Renal cortex interstitium (tissue), 15 donors: ENCODE measurements at places on chromosomes 16 and 17.

- no peak for DNase-seq
These were observed 11.0 kb upstream of the NXPH3 start for GRCh38 chr17:49564638-49565037.

DNA sequence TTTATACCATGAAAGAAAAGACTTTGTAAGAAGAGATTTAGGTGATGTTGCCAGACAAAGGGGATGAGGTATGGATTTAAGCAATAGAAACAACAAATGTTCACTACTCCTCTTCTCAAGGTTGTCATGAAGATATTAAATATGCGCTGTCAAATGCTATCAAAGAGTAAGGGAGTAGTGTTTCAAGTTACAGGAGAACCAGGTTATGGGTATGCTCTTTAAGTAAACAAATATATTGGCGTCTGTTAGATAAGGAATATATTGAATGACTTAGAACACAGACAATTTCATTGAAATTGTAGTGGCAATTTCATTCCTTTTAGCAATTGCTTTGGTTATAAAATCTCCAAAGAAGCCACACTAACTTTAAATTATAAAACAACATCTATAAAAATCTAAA is 229.0 kb downstream of the FTO start:
- no peak for DNase-seq

DNA sequence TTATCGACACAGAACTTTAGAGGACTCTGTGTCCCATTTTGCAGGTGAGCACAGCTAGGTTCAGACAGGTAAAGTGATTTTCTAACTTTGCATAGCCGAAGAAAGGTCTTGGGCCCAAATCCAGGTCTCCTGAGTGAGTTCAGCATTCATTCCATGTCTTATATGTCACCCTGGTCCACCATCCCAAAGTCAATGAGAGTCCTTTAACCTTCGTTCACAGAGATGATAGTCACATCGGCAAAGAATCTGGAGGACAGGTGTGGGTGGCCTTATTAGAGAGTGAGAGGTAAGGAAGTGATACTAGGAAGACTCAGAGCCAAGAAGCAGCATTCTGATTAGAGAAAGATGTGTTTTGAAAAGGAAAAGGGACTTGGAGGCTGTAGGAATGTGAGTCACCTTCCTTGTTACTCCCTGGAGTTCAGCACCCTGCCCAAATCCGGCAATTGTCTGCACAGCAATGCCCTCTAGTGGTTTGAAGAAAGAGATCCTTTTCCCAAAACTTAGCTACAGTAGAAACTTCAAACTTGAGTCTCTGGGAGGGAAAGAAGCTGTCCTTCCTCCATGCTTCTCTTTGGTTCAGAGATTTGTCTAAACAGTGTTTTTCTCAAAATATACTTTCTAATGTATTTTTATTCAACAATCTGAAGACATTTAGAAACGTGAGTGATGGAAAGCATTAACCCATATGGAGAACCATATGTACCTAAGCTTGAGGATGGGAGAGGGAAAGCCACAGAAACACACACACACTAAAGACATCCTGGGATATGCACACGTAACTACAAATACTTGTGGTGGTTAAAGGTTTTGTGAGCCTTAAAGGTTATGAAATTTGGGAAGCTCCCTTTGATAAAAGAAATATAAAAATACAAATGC is 96.4 kb upstream of the SHISA6 start:
- peak; percentile 32 for DNase-seq

GRCh38 chr16:88393034-88393433 is 10.3 kb downstream of the ZNF469 start:
- no peak for DNase-seq

- no peak for DNase-seq
These were observed 707 bp upstream of the CACNB1 start for GRCh38 chr17:39198186-39198566.

- DNase-seq = peak; percentile 74
These were observed at the start of gene DECR2 for GRCh38 chr16:401468-402348. DECR2 (plus strand) TSS chr16:401885; CDS start chr16:401964, 79 bp downstream.

- DNase-seq = no peak
These were observed 86.2 kb upstream of the CDC42EP4 start for GRCh38 chr17:73397856-73398540.

DNA sequence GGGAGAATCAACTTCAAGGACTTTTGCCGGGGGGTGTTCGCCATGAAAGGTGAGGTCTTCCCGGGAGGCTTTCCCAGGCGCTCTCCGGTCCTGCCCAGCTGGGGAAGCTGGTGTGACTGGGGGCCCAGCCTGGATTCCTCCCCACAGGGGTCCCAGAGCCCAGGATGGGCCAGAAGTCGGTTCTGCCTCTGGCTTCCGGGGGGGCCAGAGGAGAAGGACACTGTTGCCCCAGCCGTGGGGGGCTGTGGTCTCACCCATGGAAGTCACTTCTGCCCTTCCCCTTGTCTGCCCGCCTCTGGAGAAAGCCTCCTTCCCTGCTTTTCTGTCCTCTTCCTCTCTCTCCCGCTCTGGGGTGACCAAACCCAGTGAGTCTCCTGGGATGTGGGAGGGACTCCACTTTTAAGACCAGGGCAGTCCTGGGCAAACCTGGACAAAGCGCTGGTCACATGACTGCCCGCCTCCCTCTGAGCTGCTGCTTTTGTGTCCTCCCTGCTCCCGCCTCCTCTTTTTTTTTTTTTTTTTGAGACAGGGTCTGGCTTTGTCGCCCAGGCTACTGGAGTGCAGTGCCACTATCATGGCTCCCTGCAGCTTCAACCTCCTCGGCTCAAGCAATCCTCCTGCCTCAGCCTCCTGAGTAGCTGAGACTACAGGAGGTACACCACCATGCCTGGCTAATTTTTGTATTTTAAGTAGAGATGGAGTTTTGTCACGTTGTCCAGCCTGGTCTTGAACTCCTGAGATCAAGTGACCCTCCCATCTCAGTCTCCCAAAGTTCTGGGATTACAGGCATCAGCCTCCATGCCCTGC is 40.6 kb downstream of the RAB11FIP4 start:
- no peak for DNase-seq

- no peak for DNase-seq
These were observed 16.4 kb downstream of the NDEL1 start for GRCh38 chr17:8451933-8452614.

DNA sequence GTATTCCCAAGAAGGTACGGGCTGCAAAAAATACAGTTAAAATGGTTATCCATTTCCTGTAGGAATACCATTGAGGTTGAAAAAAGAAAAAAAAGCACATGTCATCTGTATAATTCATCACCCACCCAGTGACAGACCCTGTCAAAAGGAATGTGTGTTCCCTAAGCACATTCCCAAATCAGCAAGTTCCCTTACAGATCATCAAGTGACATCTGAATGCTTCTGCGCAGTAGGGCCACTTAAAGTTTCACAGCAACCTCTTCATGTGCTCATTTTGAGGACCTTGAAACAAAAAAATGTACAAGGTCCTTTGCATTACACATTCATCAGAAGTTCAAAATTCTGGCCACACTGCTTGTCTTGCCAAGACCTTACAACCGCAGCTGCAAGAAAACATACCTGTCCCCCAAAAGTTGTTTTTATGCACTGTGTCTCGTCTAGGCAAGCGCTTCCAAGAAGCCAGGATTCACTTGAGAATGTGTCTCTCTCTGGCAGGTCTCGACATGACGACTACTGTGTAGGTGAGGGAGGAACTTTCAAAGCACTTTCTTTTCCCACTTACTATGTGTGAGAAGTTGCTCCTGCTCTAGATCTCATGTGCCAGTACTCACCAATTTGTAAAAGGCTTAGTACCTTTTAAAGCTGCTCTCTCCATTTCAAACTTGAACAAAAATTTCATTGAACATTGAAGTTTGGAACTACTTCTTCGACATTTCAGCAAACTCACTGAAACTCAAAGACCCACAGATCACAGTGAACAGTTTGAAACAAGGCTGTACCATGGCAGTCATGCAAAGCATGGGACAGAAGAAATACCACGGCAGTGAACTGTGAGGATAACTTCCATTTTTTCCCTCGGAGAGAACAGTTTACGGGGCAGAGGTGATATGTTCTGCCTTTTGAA is 4.3 kb upstream of the POLG2 start:
- no peak for DNase-seq

DNA sequence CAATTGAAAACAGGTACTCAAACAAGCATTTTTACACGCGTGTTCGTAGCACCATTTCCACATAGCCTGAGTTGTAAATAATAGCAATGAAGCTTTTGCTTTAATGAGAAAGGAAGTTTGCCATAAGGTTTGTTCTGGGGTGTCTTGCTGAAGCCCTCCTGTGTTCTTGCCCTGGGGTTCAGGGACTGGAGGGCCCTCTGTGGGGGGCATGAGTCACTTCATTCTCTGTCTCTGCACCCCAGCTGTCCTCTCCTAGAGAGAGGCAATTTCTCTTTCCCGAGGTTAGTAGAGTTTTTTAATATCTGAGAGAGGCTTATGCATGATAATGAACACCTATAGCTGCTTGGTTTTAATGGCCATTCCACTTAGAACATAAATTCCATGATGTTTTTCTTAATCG is 9.6 kb downstream of the AFMID start:
- no peak for DNase-seq

DNA sequence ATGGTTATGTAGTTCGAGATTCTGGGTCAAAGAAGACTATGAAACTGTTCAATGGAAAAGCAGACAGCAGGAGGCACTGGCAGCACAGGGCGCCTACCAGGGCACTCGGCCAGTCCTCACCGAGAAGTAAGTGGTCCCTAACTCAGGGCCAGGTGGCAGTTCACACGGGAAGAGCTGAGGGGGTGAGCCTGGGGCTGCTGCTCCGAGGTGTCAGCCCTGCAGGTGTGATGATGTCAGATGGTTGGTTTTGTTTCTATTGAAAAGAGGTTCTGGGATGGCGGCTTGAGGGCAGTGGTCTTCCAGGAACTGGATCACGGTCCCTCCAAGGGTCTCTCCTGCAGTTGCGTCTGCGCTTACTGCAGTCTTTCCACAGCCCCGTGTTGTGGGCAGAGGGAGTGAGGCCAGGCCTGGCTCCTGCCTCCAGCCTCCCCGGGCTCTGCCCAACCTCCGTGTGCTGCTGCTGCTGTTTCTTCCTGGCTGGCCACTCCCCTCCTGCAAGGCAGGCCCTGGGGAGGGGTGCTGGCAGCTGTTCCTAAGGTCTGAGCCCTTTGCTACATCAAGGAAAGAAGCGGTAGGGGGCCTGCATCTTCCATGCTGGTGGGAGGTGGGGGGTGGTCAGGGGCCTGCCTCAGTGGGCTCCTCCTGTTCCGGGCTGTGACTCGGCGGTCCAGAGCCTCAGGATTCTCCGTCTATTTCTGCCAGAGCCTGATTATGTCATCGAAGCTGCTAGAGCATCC is 22.6 kb downstream of the RNF213 start:
- DNase-seq = no peak

GRCh38 chr16:86498671-86499439 is 11.5 kb upstream of the FOXF1 start:
- DNase-seq = no peak

DNA sequence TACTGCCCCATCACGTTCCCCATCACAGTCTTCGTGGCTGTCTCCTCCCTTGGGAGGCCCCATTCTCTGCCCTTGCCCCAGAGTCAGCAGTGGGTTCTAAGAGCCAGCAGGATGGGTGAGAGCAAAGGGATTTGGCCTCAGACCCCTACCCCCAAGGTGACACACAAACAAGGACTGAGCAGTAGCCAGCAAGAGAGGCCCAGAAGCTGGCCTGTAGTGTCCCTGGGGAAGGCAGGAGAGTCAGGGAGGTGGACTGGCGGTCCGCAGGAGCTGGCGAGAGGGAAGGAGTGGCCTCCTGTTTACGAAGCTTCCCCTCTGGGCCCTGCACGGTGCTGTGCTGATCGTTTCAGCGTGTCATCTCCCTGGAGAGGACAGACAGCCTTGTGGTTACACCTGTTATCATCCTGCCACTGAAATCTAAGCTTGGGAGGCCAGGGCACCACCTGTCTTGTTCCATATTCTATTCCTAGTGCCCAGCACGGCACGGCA is 8.4 kb downstream of the WDR81 start:
- no peak for DNase-seq

DNA sequence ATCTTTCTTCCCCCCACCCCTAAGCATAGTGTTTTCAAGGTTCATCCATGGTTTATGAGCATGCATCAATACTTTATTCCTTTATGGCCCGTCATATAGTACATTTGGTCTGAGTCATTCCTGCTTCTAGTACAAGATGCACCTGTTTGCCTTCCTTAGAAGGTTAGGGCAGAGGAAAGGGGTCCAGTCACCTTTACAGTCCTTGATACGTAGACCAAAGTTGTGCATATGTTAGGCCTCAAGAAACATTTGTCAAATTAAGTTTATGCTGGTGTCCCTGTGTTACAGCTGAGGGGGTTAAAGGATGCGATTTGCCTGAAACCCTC is 1.4 kb downstream of the CYB5D2 start:
- DNase-seq = no peak

GRCh38 chr17:40526668-40527067 is 25.2 kb upstream of the TNS4 start:
- no peak for DNase-seq

- no peak for DNase-seq
These were observed 16.8 kb upstream of the TRPV2 start for GRCh38 chr17:16398270-16399267.

GRCh38 chr16:59179446-59180082 is 445.4 kb upstream of the GOT2 start:
- no peak for DNase-seq

DNA sequence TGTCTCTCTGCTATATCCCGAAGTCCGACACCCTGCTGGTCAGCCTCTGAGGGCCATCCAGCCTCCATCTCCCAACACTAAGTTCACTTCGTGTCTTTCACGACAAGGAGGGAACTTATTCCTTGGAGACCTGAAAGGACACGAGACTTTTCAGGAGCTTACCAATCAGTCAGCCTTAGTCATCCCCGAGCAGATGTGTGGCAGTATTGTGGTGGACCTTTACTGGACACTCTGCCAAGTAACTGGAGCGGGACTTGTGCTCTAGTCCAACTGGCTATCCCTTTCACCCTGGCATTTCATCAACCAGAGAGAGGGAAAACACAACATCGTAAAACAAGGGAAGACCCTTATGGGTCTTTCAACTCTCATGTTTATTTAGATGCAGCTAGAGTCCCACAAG is 87.1 kb downstream of the EMP2 start:
- no peak for DNase-seq

- no peak for DNase-seq
These were observed 5.1 kb downstream of the SNAI3 start for GRCh38 chr16:88681084-88681680.

DNA sequence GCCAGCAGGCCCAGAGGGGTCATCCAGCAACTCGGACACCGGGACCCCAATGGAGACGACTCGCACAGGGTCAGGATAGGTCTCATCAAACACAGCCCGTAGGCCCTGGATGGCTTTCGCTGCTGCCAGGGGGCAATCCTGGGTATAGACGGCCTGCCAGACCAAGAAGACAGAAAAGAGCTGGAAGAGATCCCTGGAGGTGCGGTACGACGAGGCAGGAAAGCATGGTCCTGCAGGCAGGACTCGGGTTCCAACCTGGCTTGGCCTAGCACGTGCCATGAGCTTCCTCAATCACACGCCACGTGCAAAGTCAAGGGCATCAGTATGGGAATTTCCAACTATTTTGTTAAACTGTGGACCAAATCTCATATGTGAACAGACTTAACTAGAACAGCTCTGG is 6.3 kb upstream of the EXOSC6 start:
- DNase-seq = no peak

- no peak for DNase-seq
These were observed 1793.0 kb downstream of the TP53TG3F start for GRCh38 chr16:35252356-35252936.

- DNase-seq = no peak
These were observed 5.1 kb downstream of the BAHCC1 start for GRCh38 chr17:81400154-81400977.
